A549 (cell line): ENCODE measurements at places on chromosomes 6 and 20. TPM values are rescaled to one million over a fixed set of nuclear protein-coding genes. Genes with fewer than 3 reads are reported as not detected.

Gene AIF1
- polyA plus RNA-seq = not detected in 3 replicates

Gene EFCAB8
- not detected in 3 replicates for polyA plus RNA-seq

Gene MAS1
- not detected in 3 replicates for polyA plus RNA-seq

Gene NKAIN4
- 6.3 to 9.7 TPM (median 8.4 TPM) in 3 replicates for polyA plus RNA-seq

Gene EDEM2
- polyA plus RNA-seq = 48.9 to 52.0 TPM (median 51.2 TPM) in 3 replicates

Gene PDYN
- 0.04 TPM in 1 of 3 replicates, not detected in the others for polyA plus RNA-seq

Gene MCM9
- 5.1 to 6.0 TPM (median 5.7 TPM) in 3 replicates for polyA plus RNA-seq

Gene MCHR2
- polyA plus RNA-seq = not detected in 3 replicates
